ENCODE measurements at places on chromosomes 1 and 21. TPM values are rescaled to one million over a fixed set of nuclear protein-coding genes. Genes with fewer than 3 reads are reported as not detected.

DNA sequence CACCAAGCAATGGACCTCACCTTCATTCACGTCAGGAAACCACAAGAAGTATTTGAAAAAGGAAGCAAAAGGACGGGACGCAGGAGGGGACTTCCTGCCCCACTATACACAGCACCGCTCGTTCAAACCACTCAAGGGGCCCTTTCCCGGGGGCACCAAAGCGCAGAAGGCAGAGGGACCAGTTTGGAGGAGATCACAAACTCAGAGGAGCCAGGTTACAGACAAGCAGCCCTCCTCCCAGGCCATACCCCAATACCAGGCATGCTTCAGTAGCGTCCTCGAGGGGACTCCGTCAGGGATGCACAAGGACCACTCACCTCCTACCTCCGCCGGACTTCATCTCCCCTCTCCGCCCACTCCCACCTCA, 685 bp downstream of the CRTC2 start:
- peak overlapping the region; percentile 93 for H3K27ac ChIP-seq
- peaks cover 49% of the 10 kb centered on the region for H3K4me1 ChIP-seq
- H3K27me3 ChIP-seq = no peaks in the 10 kb centered on the region

DNA sequence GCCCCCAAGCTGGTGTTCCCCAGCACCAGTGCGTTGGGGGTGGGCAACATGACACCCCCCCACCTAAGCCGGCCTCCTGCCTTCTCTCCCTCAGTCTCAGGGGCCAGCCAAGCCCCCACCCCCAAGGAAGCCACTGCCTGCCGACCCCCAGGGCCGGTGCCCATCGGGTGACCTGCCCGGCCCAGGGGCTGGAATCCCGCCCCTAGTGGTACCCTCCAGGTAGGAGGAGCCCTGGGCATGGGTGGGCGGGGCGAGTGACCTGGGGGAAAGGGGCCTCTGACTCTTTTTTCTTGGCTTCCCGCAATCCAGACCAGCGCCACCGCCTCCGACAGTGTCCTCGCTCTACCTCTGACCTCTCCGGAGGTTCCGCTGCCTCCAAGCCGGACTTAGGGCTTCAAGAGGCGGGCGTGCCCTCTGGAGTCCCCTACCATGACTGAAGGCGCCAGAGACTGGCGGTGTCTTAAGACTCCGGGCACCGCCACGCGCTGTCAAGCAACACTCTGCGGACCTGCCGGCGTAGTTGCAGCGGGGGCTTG, 1.3 kb upstream of the EFNA4 start:
- peaks cover 17% of the 10 kb centered on the region for H3K4me1 ChIP-seq
- peak overlapping the region; percentile 91 for H3K4me3 ChIP-seq
- H3K36me3 ChIP-seq = peaks cover 13% of the 10 kb centered on the region
- peak; percentile 85 for DNase-seq

DNA sequence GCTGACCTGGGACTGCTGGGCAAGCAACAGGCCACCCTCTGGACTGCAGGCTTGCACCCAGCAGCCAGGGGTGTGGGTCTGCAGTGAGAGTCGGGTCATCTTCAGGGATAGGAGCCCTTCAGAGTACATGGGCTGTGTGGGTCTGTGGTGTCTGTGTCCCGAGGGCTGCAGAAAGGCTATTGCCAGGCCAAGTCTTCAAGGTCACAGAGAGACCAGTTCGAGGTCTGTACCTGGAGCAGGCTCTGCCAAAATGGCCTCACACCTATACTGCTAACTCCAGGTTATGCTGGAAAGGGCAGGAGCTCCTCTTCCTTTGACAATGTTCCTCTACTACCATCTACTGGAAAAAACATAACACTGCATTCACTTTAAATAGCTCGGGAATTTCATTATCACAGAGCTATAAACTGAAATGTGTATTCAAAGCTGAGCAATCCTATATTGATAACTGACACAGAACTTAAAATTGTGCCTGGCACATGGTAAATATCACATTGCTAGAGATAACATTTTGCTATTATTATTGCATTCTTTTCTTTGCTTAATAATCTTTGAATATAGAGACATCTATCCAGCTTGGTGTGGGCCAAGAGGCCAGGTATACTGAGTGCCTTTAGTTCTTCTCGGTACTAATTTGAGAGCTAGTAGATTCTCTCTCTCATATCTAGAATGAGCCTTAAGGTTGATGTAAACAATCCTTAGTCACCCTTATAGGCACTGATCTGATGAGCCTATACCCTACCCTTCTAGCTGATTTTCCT, 6.9 kb upstream of the DNAH14 start:
- H3K4me1 ChIP-seq = no peaks in the 10 kb centered on the region
- H3K27me3 ChIP-seq = peaks cover 1% of the 10 kb centered on the region
- H3K36me3 ChIP-seq = no peaks in the 10 kb centered on the region

DNA sequence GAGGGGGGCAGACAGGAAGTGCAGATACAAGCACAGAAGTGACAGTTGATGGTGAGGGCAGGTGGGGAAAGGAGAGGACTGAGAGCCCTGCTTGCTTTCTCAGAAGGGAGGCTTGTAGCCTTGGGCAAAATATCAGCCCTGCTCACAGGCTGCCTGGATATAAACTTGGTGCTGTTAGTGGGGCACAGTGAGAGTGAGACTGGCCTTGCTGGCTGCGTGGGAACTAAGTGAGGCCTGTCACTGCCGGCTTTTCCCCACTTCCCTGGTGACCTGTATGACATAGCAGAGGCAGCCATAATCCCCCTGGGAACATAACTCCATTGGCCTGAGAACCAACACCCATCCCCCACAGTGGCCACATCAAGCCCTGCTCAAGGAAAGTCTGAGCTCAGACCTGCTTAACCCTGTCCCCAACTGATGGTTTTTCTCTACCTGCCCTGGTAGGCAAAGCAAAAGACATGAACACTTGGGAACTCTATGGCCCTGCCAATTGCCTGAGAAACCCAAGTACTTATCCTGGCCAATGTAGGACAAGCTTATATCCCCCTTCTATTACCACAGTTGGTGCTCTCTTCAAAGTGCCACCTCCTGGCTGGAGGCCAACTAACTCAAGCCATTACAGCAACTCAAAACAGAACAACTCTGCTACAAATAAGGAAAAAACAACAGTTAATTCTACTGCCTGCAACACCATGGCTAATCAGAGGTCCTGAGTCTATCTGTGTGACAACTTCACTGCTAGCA, 472.7 kb downstream of the PLPP3 start:
- no peak overlapping the region for H3K4me3 ChIP-seq
- H3K4me1 ChIP-seq = peaks cover 4% of the 10 kb centered on the region
- peaks cover 20% of the 10 kb centered on the region for H3K36me3 ChIP-seq
- DNase-seq = no peak
- H3K27me3 ChIP-seq = no peaks in the 10 kb centered on the region
- no peak overlapping the region for H3K27ac ChIP-seq

GRCh38 chr1:26690157-26690556, 5.7 kb upstream of the ARID1A start:
- DNase-seq = no peak
- no peaks in the 10 kb centered on the region for H3K36me3 ChIP-seq
- H3K27ac ChIP-seq = no peak overlapping the region
- no peaks in the 10 kb centered on the region for H3K27me3 ChIP-seq
- no peak overlapping the region for H3K4me3 ChIP-seq

DNA sequence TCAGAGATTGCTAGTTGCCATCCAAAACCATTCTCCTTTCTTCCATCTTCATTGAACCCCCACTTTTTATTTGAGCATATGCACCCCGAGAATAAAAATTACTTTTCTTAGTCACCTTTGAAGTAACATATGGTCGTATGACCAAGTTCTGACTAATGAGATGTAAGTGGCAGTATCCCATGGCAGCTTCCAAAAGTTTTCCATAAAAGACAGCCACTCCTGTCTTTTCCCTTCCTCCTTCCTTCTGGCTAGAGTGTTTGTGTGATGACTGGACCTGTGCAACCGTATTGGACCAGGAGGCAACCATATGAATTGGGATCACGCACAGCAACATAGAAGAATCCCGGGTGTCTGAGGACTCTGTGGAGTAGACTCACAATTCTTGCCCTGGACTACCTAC, 41.1 kb upstream of the CCSAP start:
- H3K4me3 ChIP-seq = no peak overlapping the region
- no peak overlapping the region for H3K27ac ChIP-seq
- H3K36me3 ChIP-seq = no peaks in the 10 kb centered on the region
- peaks cover 5% of the 10 kb centered on the region for H3K27me3 ChIP-seq
- DNase-seq = no peak

GRCh38 chr1:228953207-228953606, 217.9 kb downstream of the RHOU start:
- H3K36me3 ChIP-seq = no peaks in the 10 kb centered on the region
- H3K27ac ChIP-seq = no peak overlapping the region
- H3K4me1 ChIP-seq = peaks cover 6% of the 10 kb centered on the region
- H3K4me3 ChIP-seq = no peak overlapping the region
- no peaks in the 10 kb centered on the region for H3K27me3 ChIP-seq
- DNase-seq = no peak

DNA sequence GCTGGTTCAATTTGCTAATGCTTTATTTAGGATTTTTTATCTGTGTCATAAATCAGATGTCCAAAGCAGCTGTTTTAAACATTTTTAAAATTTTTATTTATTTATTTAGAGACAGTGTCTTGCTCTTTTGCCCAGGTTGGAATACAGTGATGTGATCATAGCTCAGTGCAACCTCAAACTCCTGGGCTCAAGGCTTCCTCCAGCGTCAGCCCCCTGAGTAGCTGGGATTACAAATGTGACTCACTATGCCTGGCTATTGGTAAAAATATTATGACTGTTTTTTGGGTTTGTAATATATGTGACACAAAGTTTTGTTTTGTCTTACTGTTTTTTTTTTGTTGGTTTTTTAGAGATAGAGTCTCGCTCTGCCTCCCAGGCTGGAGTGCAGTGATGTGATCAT, 11.8 kb downstream of the ZBED6 start:
- no peak for DNase-seq
- H3K36me3 ChIP-seq = peaks cover 49% of the 10 kb centered on the region
- H3K27ac ChIP-seq = no peak overlapping the region
- H3K27me3 ChIP-seq = no peaks in the 10 kb centered on the region
- H3K4me1 ChIP-seq = peaks cover 3% of the 10 kb centered on the region

DNA sequence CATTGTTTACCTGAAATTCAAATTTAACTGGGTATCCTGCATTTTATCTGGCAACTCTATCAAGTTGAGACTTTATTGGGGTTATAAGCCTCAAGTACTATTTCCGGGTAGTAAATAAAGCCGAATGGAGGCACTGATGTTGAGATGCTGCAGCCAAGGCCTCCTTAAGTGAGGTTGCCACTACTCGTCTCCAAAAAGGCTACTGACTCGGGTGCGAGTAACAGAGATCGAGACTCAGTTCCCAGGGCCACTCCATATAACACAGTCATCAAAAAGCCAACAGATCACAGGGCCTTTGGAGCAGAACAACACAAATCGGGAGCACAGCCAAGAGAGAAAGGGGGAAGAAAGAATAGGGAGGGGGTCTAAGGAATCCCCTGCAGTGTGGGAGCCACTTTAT, 524 bp downstream of the COPA start:
- no peak for DNase-seq
- peaks cover 41% of the 10 kb centered on the region for H3K36me3 ChIP-seq
- no peaks in the 10 kb centered on the region for H3K27me3 ChIP-seq

The RWDD3 gene
- total RNA-seq = 17.4 TPM

The SYCP1 gene
- total RNA-seq = 0.34 TPM
